Fibroblast of skin of back (primary cell): ENCODE measurements at places on chromosomes 6 and 20.

DNA sequence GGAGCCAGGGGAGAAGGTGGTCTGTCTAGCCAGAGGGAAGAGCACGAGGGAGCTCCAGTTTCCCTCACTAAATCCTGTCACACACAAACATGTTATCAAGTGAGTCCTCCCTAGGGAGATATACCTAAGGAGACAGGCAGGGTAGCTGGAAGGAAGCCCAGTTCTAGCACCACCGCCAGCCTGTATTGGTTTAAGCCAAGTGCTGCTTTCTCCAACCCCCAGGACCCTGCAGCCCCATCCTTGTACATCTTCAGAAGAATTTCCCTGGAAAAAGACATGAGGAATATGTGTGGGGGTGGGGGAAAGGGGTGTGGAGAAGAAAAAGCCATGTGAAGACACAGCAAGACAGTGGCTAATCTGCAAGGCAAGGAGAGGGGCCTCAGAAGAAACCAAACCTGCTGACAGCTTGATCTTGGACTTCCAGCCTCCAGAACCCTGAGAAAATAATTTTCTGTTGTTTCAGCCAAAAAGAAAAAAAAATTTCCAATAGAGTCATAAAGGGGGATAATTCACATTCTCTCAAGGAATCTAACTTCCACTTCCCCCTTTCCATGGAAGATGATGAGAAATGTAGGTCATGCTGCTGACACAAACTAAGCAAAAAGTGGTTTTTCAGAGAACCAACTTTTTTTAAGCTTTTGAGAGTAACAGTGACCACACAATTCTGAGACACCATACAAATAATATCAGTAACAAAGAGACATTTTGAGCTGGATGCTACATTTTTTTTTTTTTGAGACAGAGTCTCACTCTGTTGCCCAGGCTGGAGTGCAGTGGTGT is 103.2 kb upstream of the PRDM1 start:
- DNase-seq, result no peak

- DNase-seq, result no peak
These were observed 1001.9 kb upstream of the FLRT3 start for GRCh38 chr20:15339264-15339663.

DNA sequence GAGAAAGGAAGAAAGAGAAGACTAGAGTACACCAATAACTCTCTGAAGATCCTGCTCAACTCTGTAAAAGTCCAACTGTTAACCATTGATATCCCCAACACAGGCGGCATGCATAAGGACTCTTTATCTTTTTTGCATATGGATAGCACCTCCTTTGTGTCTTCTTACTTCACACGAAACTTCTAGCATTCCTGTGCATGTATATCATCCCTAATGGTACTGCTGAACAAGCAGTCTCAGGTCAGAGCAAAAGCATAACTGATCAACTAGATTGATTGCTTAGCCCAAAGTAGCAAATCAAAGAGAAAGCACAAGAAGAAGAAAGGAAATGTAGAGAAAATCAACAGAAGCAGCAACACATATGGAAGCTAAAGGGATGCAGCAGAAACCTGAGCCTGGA is 234.4 kb downstream of the SYNE1 start:
- no peak for DNase-seq

GRCh38 chr6:127459231-127459641 is at the start of gene KIAA0408:
Gene KIAA0408 (minus strand): TSS chr6:127459389. CDS start chr6:127453981, 5,408 bp downstream.
- peak; percentile 65 for DNase-seq

DNA sequence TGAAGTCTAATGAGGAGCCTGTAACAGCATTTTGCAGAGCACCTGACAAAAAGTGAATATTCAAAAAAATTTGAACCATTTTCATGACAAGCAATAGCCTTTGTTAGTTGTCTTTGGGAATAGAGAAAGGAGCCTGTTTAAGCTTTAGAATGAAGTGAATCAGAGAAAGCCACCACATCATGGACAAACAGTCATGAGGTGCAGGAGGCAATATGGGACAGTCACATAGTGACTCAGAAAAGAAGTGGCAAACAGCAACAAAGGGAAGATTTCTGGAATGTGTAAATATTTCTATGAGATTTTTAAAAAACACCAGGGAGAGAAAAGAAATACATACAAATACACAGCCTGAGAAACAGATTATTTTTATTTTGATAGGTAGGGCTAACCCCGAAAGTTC is 6.6 kb downstream of the KLHL31 start:
- DNase-seq, result peak; percentile 16

DNA sequence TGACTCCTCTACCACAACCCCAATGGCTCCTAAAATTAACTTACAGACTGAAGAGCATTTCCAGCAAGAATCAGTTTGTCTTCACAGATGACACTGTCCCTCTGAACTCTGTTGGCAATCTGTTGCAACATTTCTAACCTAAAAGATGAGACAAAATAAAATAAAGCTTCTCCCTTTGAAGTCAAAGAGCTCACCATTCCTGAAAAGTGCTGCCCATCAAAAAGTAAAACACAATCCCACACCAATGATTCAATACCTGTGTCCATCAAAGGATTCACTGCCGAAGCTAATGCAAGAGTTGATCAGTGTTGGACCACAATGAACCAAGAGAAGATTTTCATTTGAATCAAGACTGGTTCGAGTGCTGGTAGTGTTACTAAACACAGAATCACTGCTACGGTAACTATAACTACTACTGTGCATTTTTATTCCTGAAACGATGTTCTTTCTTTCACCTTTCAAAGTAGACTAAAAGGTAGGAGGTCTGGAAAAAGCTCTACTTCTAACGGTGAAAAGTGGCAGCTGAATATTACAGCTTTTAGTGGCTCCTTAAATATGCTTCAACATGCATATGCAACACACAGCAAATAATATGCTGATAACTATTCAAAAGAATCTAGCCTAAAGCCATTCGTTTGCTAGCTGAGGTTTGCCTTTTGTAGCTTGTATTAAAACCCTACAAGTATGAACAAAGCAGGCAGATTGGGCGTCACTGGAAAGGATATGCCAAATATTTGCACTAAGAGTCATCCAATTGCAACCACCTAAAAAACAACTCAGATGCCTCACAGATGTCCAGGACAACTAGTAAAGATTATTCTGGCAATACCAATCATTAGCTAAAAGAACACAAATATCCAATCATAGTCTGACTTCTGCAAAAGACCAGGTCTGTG is at the start of gene DST:
DST (minus strand) TSS at position 524 of the 896 bp plus-strand sequence.
- DNase-seq, result peak; percentile 89

- DNase-seq, result no peak
These were observed 127.7 kb downstream of the PDSS2 start for GRCh38 chr6:107331409-107332386.

DNA sequence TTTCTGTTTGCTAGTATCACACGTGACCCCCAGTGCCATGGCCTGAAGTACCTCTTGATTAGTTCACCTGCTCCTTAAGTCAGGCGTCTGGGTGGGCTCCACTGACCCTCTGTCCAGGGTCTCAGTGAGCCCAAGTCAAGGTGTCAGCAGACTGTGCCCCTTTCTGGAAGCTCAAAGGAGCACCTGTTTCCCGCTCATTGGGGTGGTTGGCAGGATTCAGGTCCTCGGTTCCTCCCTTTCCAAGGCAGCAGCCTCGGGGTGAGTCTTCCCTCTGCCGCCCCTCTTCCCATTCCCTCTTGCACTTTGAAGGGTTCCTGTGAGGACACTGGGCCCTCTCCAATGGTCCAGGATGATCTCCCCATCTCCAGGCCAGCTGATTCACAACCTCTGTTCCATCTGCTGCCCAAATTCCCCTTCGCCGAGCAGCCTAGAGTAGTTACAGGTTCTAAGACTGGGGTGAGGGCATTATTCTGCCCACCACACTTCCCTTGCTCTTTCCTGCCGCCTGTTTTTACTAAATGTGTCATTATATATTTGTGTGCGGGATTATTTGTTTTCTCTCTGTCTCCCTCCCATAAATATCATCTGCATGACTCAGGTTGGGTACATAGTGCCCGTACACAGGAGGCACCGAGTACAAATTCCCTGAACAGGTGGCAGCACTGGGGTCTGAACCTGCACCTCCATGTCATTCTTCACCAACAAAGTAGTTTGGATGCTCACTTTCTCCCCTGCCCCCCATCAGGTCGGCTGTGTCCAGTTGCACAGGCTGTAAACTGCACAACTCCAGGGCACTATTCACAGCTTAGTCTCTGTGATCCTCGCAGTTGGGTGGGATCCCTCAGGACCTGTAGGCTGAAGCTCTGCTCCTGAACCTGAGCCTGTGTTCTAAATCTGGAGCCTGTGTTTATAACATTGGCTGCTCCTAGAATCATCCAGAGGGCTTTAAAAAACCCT is 58.5 kb downstream of the RBM38 start:
- no peak for DNase-seq

DNA sequence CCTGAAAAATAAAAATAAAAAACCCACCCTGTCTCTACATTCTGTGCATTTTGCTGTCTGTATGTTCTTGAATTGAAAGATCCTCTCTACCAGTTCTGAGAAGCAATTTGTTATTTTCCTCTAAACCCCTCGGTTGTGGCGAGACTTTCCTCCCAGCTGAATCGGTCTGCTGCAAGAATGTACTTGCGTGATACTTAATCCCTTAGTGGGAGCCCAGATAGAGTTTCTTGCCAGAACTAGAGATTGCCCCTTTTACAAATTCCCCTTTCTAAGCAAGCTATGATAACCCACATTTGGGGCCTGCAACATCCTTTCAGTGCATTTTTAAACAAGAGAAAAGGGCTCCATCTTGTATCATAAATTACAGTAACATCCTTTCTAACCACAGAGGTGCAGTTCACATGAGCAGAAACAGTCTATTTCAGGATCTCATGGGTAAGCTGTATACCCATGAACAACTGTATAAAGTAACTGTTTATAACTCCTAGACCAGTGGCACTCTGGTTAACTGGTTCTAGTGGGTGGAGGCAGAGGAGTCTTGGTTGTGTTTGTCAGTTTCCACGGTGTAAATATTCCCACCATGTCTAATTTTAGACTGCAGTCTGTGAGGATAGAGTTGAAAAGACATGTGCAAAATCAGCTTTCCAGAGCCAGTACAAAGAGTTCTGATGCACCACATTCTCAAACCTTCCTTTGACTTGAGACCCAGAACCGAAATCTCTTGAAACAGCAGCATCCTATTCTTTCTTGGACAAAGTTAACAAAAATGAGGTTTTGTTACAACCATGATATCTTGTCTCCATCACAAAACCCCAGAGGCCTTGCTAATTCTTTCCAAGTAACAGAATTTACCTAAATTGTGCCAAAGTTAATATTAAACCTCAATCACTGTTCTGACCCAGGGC is 113.1 kb upstream of the ZNF217 start:
- peak; percentile 70 for DNase-seq

DNA sequence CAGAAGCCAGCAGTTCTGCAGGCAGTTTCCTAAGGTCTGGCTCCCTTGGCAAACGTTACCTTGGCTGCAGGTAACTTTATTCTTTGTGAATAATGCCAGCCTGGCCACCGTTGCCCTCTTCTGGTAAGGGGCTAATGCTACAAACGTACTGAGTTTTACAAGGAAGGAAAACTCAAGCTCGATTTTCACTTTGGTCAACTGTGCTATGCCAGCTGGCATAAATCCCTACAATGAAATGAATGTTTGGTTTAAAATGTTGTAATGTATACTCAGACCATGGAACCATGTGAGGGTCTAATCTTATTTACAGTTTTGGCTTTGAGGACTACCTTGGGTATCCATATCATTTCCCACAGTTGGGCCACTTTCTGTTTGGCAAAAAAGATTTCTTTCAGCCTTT is 101.4 kb downstream of the SLX4IP start:
- no peak for DNase-seq

DNA sequence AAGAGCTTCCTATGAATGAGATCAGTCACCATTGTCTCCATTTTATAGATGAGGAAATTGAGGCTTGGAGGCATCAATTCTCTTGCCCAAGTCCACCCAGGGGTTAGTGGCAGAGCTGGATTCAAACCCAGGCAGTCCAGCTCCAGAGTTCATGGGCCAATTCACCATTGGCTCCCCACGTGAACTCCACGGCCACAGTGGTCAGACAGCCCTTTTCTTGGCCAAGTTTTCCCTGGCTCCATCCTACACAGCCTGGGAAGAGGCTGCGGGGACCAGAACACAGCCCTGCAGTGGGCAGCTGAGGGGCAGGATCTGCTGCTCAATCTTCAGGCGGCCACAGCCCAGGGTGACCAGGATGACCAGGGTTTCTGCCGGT is 20.5 kb downstream of the TGM2 start:
- no peak for DNase-seq
